ENCODE measurements at places on chromosomes 5 and 9. TPM values are rescaled to one million over a fixed set of nuclear protein-coding genes. Genes with fewer than 3 reads are reported as not detected.

The IGIP gene
- 3.7 TPM for total RNA-seq

The SPATA31A3 gene
- not detected for total RNA-seq

The MZB1 gene
- total RNA-seq: not detected

The NEURL1B gene
- total RNA-seq: 0.20 TPM

The NRARP gene
- total RNA-seq: not detected

The SNCAIP gene
- 0.20 TPM for total RNA-seq

The OR2V2 gene
- total RNA-seq: not detected

The FAXDC2 gene
- 3.1 TPM for total RNA-seq

The PCDHA4 gene
- under 0.01 TPM for total RNA-seq

The PCDHGA11 gene
- total RNA-seq: 11.8 TPM

The RASEF gene
- under 0.01 TPM for total RNA-seq

The NUTM2G gene
- total RNA-seq: not detected

The SLC38A9 gene
- 29.8 TPM for total RNA-seq

The GDF9 gene
- 0.20 TPM for total RNA-seq

The SHISAL2B gene
- not detected for total RNA-seq

The OSTF1 gene
- total RNA-seq: 27.6 TPM

The VLDLR gene
- 2.3 TPM for total RNA-seq

The ARID3C gene
- under 0.01 TPM for total RNA-seq

The TRIM36 gene
- 0.39 TPM for total RNA-seq

The ANKRD20A1 gene
- total RNA-seq: not detected

The BSPRY gene
- not detected for total RNA-seq

The SPAG8 gene
- total RNA-seq: 2.2 TPM

The ZNF618 gene
- 9.6 TPM for total RNA-seq

The CER1 gene
- not detected for total RNA-seq

The EGR1 gene
- total RNA-seq: 0.73 TPM

The GDA gene
- total RNA-seq: not detected

The DAB2IP gene
- total RNA-seq: 3.7 TPM

The BASP1 gene
- 77.5 TPM for total RNA-seq

The GRM6 gene
- not detected for total RNA-seq

The UNC13B gene
- total RNA-seq: 25.2 TPM

The SPATA31E1 gene
- 0.59 TPM for total RNA-seq

The CAMK4 gene
- 5.5 TPM for total RNA-seq

The TCF7 gene
- 20.9 TPM for total RNA-seq

The MYO10 gene
- 4.5 TPM for total RNA-seq

The ZDHHC11 gene
- 2.0 TPM for total RNA-seq

The RC3H2 gene
- total RNA-seq: 31.5 TPM

The GARNL3 gene
- 1.1 TPM for total RNA-seq

The DNAJB5 gene
- 7.6 TPM for total RNA-seq

The SPATA31D4 gene
- not detected for total RNA-seq

The HCN1 gene
- not detected for total RNA-seq

The PLAC8L1 gene
- 0.20 TPM for total RNA-seq

The OR1N1 gene
- total RNA-seq: not detected

The CCDC187 gene
- total RNA-seq: under 0.01 TPM

The IL9 gene
- total RNA-seq: not detected

The SPINK6 gene
- not detected for total RNA-seq

The LCN6 gene
- total RNA-seq: not detected

The PITX1 gene
- total RNA-seq: 1.8 TPM

The PCDHGA12 gene
- 19.2 TPM for total RNA-seq

The AMBP gene
- total RNA-seq: not detected

The MUSK gene
- under 0.01 TPM for total RNA-seq

The FAM221B gene
- not detected for total RNA-seq

The NUTM2F gene
- total RNA-seq: not detected

The LCN2 gene
- not detected for total RNA-seq

The PTGDS gene
- total RNA-seq: 4.8 TPM

The MYOZ3 gene
- 0.39 TPM for total RNA-seq

The PCDHGB5 gene
- 12.1 TPM for total RNA-seq

The PDCD1LG2 gene
- total RNA-seq: 8.2 TPM

The RNF183 gene
- total RNA-seq: under 0.01 TPM
